ENCODE measurements at places on chromosomes 6 and 20.

- no peak for DNase-seq
Observed at GRCh38 chr6:165439928-165440554, 130.6 kb upstream of the C6orf118 start.

GRCh38 chr6:114707081-114707620, 364.3 kb upstream of the HS3ST5 start:
- no peak for DNase-seq

- no peak for DNase-seq
Observed at GRCh38 chr6:6793388-6794250, 205.1 kb downstream of the LY86 start.

DNA sequence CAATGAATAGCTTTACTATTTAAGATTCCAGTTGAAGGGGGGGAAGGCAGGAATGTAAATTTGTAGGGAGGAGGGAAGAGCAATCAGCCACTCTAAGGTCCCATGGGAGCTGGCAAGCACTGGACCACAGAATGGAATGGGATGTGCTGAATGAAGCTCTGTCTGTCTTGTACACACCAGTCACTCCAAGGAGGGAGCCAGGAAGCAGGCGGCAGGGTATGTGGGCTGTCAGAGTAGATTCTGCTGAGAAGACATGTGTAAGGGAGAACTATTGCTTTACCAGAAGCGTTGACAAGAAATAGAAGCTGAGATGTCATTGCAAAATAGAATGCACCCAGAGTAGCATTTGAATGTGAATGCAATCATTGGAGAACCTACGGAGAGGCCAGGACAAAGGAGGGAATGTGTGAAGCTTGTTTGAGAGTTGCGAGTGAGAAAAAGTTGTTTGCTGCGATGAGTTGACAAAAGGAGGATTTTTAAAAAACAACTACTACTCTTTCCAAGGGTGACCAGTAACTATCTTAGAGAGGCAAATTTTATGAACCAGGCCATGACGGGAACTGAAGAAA, 25.2 kb upstream of the PDE7B start:
- DNase-seq = no peak

- DNase-seq = no peak
Observed at GRCh38 chr6:147941143-147941542, 401.5 kb upstream of the SASH1 start.

DNA sequence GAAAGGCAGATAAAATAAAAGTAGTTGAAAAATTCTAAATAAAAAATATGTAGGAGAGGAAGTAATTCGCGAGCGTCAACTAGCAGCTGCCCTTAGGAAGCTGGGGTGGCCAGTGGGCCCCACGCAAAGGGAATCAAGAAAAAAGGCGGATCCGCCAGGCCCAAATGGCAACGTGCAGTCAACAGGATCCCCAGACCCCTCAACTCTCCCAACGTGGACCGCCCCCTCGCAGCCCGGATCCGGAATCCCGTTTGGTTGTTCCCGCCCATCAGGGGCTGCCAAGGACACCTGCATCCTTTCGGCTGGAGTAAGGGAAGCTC, 296 bp downstream of the DZANK1 start:
- no peak for DNase-seq

DNA sequence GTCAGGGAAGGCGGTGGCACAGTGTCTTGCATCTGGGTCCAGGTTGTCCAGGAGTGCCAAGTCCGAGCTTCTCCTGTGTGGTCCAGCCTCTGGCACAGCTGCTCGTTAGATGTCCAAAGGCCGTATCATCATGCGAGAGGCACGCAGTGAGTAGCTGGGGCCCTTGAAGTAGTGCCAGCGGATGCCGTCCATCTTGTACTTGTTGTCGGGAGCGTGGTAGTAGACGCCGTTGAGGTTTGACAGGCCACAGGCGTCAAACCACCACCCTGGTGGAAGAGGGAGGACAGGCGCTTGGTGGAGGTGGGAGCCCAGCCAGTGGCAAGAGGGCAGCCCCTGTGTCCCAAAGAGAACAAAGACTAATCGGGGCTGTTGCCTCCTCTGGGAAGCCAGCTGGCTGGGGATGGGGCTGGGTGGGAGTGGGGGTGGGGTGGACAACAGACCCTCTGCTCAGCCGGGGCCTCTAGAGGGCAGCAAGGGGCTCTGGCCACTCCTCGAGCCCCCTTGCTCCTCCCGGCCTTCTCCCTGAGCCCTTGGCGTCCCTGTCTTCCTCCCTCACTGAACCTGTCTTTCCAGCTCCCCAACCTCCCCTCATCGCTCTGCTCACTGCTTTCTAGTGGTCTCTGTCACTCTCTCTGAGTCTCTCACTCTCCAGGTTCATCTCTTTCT, 39.5 kb downstream of the FAM110A start:
- DNase-seq = no peak

GRCh38 chr6:108588586-108588985, 27.9 kb downstream of the FOXO3 start:
- DNase-seq = no peak
